ENCODE measurements at places on chromosomes 4 and X.

- DNase-seq: no peak
Observed at GRCh38 chr4:6777636-6778281, 4.8 kb upstream of the KIAA0232 start.

DNA sequence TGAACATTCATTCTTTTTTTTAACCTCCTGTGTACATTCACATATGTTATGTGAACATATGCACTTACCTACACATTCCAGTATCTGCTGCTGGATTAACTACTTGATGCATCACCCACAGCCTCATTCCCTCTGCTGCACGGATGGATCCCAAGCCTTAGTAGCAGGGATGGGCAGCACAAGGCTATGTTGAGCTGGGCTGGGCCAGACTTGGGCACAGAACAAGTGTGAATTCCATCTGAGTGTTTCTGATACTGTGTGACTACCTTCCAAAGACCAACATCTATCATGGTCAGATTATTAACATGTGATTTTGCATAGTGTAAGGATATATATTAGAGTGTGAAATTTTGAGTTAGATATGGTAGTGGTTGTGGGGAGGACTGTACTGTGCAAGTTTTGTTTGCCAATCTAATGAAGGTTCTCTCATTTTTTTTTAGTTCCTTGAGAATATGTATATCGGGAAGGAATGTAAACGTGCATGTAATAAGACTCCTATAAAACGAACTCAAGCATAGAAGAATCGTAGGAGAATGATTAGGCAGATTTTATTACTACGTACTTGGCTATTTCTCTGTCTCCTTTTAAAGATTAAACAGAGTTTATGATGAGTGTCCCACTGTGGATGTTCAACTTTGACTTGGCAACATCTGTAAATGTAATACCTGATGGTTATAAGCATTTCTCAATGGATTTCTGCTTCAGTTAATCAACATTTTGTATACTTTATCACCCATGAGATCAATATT is 23.4 kb upstream of the STBD1 start:
- no peak for DNase-seq

GRCh38 chrX:24846550-24847150 is 152.9 kb downstream of the POLA1 start:
- DNase-seq: no peak

- DNase-seq: no peak
Observed at GRCh38 chr4:123891881-123892280, 495.3 kb downstream of the SPRY1 start.

GRCh38 chrX:120207009-120207605 is 43.5 kb upstream of the ZBTB33 start:
- DNase-seq: no peak

DNA sequence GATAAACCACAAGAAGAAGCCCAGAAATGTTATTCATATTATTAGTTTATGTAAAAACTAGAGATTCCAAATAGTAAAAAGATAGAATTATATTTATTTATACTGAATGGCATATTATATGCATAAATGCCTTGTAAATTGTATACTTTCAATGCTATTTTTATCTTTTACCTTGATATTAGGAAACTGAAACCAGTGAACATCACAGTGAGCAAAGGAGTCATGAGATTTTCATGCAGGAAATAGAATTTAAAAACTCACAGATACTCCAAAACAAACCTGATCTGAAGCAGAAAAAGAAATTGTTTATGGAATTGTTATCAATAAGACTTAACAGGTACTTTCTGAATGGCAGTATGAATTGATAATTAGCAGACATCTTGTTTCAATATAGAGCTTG is 207.3 kb upstream of the CENPE start:
- DNase-seq: no peak

DNA sequence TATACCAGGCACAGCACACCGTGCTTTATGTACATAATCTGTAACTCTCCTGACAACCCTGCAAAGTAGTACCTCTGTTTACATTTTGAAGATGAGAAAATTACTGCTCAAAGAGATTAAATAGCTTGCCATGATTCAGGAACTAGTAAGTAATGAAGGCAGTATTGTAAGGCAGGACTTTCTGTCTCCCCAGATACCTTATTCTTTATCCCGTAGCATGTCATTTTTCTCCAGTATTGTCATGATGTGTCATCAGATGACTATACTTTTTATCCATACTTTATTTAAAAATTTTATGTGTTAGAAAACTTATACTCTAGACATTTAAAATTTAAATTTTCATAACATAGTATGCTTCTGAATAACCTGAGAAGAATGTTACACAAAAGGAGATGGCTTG is 188.3 kb upstream of the NUDT6 start:
- no peak for DNase-seq

DNA sequence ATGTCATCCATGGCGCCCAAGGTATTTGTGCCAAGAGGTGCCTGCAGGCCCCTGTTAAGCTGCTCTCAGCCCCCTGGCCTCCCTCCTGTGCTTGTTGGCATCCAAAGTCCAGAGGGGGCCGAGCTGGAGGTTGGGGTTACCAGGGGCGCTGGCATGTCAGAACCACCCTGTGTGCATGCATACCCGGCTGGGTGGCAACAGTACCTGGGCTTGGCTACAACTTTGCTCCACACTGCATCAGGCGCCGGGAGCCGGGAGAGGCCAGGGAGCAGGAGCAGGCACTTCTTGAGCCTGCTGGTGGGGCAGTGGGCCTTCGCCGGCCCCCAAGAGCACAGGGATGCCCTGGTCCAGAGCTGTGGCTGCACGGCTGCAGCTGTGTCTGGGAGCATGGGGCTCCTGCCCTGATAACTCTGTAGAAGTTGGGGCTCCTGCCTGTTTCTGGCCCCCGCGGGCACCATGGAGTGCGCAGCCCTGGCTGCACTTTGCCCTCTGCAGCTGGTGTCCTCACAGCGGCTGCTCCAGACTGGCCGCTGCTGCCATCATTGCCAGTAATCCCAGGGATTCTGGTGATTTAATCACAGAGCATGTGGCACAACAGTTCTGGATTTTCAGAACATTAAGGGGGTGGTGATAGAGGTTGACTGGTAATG is 130.3 kb downstream of the ARHGAP10 start:
- DNase-seq: no peak

- no peak for DNase-seq
Observed at GRCh38 chrX:97234471-97235081, 350.9 kb downstream of the RPA4 start.

GRCh38 chrX:11787564-11787963 is 29.5 kb downstream of the MSL3 start:
- DNase-seq: peak; percentile 34

GRCh38 chr4:174357321-174357720 is 73.6 kb downstream of the CEP44 start:
- DNase-seq: no peak

DNA sequence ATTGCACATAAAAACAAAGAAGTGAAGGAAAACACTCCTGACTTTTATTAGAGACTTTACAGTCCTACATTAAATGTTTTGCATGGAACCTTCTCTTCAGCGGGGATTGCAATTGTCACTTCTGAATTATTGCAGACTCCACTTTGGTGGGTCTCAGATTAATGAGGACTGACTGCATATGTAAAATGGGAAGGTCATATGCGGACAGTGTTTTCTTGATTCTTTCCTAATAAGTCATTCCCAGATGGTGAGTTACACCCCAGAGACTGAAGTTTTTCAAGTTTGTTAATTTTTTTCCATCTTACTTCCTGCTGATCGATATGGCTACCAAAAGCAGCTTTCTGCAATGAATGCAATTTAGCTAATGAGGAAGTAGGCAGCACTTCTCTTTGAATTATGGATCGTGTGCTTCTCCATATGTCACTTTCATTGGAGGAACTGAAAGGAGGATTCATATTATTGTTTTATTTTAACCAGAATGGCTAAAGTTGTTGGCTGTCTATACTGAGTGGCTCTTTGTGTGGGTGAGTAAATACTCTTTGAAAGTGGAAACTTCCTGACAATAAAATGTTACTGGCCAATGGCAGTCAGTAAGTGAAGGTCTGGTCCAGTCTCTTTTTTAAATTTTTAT is 119.3 kb upstream of the CLNK start:
- DNase-seq: no peak

GRCh38 chrX:22395372-22395771 is 122.7 kb downstream of the CBLL2 start:
- no peak for DNase-seq

DNA sequence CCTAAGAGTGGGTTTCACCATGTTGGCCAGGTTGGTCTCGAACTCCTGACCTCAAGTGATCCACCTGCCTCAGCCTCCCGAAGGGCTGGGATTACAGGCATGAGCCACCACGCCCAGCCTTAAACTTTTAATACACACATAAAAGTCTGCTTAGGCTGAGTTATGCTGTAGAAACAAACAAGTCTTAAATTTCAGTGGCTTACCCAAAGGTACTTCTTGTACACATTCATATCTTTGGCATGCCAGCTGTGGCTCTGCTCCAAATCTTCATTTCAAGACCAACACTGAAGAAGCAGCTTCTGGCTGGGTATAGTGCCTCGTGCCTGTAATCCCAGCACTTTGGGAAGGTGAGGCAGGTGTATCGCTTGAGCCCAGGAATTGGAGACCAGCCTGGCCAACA is 80.3 kb downstream of the PPEF2 start:
- DNase-seq: no peak

- DNase-seq: no peak
Observed at GRCh38 chrX:42098900-42099299, 175.5 kb upstream of the CASK start.

DNA sequence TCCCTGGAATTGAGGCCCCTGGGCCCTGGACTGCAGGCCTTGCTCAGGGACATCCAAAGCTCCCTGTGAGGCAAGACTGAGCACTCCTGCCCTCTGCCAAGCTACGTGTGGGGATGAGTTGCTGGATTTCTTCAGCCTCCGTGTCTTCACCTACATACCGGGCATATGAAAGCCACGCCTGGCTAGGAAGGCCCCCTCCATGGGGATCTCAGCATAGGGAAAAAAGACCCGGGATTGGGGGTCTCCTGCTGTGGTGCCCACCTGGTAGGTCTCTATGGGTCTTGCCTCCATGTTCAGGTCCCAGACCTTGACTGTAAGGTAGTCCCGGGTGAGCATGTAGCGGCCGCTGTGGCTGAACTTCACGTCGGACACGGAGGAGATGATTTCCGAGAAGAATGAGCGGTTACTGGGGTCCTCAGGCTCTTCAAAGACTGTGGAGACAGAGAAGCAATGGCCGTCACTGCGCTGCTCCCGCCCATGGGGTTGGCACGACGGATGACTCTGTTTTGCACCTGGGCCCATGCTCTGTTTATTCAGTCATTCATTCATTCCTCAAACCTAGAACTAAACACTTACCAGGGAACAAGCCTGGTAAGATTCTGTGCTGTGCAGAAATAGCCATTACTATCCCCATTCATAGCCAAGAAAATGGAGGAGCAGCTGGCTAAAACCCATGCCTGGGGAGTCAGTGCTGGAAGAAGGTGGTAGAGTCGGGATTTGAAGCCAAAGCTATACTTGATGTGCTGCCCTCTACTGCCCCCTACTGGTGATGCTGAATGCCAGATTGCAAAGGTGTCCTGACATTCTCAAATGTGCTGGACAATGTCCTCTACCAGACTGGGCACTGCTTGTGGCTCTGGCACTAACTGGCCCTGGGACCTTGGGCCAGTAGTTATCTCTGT is 63.9 kb downstream of the WFS1 start:
- DNase-seq: peak; percentile 54

DNA sequence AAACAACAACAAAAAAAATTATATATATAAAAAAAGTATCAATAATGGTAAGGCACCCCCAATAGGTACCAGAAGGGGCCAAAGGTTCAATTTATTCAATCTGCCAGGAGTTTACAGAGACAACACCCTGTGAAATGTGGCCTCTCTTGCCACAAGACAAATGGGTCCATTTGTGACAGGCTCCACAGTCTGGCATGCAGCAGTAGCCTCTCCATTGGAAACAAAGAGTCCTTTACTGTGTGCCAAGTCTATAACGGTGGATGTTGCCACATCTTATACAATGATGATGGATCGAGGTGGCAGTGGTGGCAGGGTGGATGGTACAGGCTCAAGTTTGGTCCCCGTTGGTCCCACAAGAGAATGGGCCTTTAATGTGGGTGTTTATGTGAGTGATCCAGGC is 70.1 kb upstream of the SH3RF1 start:
- no peak for DNase-seq

- DNase-seq: peak; percentile 32
Observed at GRCh38 chrX:110322603-110323002, 4.7 kb upstream of the AMMECR1 start.

DNA sequence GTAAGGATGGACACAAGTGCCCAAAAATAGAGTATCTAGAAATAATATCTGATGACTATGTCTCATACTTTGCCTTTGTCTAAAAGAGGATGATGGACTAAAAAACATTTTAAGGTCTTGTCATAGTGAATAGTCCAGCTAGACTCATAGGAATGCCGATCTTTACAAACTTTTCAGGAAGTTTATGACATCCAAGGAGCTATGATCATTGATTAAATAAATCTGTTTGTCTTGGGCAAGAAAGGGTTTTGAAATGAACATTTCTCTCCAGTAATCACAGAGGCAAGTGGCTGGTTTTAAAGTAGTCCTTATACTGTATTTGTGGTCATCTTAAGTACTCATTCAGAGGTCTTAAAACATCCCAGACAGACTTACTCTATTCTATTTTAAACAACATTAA is 109.8 kb downstream of the MAPK10 start:
- no peak for DNase-seq

- no peak for DNase-seq
Observed at GRCh38 chr4:131052646-131053045, 1956.7 kb downstream of the C4orf33 start.

DNA sequence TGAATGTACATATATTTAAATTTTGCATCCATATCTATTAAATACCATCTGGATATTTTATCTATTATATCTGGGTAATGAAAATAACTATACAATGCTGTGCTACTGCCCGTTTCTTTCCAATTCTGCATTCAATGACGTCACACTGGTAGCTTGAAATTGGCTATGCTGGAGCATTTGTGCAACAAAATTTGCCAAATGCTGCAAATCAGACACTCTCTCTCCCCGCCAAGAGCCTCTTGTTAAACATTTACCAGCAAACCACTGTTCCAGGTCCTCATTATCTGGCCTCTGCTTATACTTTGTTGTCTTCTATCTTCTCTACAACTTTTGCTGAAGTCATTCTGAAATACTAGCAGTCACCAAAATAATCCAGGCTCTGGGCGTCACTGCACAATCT is 938.4 kb upstream of the FTHL17 start:
- DNase-seq: no peak

- DNase-seq: no peak
Observed at GRCh38 chr4:19227701-19228100, 1024.0 kb upstream of the SLIT2 start.

GRCh38 chr4:8772499-8773123 is 99.0 kb downstream of the HMX1 start:
- no peak for DNase-seq

DNA sequence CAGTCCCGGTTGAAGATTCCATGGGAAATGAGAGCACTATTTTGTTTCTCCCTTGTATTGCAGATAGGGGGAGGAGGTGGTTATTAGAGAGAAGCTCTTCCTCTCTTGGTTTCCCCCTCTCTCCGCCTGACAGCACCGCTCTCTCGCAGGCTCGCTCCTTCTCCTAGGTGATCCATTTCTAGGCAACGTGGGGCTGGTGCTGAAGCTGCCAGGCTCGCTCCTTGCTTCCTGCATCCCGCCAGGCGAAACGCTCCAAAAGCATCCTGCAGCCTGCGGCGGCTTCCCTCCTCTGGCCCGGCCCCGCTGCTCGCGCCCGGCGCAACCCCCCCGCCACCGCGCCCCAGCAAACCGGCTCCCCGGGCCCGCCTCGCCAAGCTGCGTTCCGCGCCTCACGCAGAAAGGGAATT is at the start of gene GRID2:
TSS of gene GRID2 (plus strand) at position 346 of the 407 bp plus-strand sequence.
- DNase-seq: peak; percentile 40

- no peak for DNase-seq
Observed at GRCh38 chr4:119540249-119540648, 88.4 kb downstream of the PDE5A start.

Measured in HEK293T (cell line).